Left colon (tissue), 2 donors: ENCODE measurements at places on chromosomes 4 and X. TPM values are rescaled to one million over a fixed set of nuclear protein-coding genes. Genes with fewer than 3 reads are reported as not detected.

- DNase-seq = no peak
Observed at GRCh38 chr4:726235-726787, 20.7 kb downstream of the PCGF3 start.

The EPGN gene
- total RNA-seq = not detected

- no peak for DNase-seq
Observed at GRCh38 chrX:130103605-130104004, 6.7 kb downstream of the ELF4 start.

DNA sequence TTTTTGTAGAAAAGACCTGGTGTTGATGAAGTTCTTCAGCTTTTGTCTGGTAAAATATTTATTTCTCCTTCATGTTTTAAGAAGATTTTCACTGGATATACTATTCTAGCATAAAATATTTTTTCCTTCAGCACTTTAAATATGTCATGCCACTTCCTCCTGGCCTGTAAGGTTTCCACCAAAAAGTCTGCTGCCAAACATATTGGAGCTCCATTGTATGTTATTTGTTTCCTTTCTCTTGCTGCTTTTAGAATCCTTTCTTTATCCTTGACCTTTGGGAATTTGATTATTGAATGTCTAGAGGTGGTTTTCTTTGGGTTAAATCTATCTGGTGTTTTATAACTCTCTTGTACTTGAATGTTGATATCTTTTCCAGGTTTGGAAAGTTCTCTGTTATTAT is 35.6 kb upstream of the NMU start:
- no peak for DNase-seq

DNA sequence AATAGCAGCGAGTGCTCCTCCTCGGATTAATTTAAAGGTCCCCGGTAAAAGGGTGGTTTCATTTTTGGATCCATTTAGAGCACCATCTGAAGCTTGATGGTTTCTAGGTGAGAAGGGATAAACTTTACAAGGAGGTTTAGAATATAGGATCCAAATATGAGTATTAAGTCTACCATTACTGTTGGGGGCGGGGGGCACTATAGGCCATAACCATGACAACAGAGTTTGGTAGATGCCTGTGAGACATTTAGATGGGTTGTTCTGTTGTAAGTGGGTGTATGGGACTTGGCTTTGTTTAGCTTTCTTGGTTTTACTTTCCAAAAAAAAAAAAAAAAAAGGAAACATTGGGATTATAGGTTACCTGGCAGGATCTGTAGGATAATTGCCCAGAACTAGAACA is 92.7 kb downstream of the TENT5D start:
- no peak for DNase-seq

The EDA2R gene
- total RNA-seq = 1.1 TPM

DNA sequence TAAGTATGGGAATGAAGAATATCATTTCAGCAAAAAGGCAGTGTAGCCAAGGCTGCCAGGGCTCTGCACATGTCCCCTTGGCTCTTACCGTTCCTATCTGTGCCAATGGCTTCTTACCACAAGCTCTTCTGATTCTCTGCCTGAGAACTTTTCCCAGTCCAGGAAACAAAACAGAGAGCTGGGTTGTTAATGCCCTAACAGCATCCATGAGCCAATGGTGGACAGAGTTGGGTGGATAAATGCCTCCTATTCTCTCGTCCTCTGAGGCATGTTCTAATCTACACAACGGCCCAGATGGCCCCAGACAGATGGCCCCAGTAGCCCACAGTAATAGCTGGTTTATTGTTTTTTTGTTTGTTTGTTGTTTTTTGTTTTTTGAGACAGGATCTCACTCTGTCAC is 28.0 kb downstream of the SCD5 start:
- DNase-seq = no peak

DNA sequence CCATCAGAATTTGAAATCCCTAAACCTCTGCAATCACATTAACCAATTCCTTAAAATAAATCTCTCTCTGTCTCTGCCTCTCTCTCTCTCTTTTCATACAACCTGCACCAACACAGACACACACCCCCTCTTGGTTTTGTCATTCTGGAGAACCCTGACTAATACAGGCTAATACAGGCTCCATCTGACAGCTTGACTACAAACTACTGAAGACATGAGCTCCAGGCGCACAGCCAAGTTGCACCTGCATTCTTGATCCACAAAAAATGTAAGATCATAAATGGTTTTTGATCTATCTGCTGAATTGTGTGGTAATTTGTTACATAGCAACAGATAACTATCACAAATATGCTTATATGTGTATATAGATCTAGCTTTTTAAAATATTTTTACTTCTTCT is 2414.2 kb downstream of the PCDH7 start:
- no peak for DNase-seq

The ANAPC10 gene
- 11.8 TPM for total RNA-seq

The RTL5 gene
- total RNA-seq = 1.0 TPM

GRCh38 chr4:4256799-4257198 is 8.8 kb upstream of the TMEM128 start:
- no peak for DNase-seq

GRCh38 chrX:34147345-34147744 is 15.2 kb upstream of the FAM47A start:
- no peak for DNase-seq

GRCh38 chrX:40318076-40318475 is 220.3 kb upstream of the BCOR start:
- DNase-seq = no peak

- DNase-seq = no peak
Observed at GRCh38 chrX:101759000-101759399, 99.3 kb upstream of the ARMCX2 start.

The ENPEP gene
- total RNA-seq = 2.0 TPM

DNA sequence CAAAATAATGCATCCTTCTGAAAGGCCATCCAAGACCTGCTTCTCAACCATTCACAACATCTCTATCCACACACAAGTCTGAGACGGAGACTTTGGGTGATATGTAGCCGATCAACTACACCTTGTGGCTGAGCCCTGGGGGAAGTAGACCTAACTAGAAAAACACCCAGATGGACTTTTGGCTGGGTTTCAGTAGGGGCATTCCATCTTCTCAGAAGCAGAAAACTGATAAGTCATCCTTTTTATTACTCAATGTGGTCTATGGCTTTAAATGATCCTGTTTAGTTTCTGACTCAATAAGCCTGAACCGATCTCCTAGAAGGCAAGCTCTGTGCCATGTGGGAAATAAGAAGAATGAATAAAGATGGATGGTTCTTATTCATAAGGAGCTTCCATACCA is 82.5 kb upstream of the AFF2 start:
- DNase-seq = no peak

- DNase-seq = no peak
Observed at GRCh38 chr4:169730564-169730963, 27.2 kb downstream of the HPF1 start.

The HPGDS gene
- 3.3 TPM for total RNA-seq

GRCh38 chrX:2894885-2895292 is 34.2 kb downstream of the ARSD start:
- DNase-seq = no peak

The RASGEF1B gene
- 24.1 TPM for total RNA-seq

The GYG2 gene
- 23.4 TPM for total RNA-seq

DNA sequence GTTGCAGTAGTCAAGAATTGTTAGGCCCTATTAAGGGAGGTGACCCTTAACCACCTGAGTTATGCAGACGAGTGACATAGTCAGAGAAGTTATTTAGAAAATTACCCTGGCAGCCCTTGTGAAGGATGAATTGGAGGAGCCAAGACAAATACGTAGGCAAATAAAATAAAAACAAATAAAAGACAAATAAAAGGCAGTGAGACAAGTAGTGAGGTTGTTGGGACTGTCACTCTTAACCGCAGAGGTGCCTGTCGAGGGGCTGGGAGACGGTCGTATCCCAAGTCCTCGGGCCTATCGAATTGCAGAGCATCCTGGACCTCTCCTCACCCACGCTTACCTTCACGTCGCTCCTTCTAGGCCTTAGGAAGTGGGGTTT is 58.0 kb upstream of the ZC4H2 start:
- DNase-seq = no peak

DNA sequence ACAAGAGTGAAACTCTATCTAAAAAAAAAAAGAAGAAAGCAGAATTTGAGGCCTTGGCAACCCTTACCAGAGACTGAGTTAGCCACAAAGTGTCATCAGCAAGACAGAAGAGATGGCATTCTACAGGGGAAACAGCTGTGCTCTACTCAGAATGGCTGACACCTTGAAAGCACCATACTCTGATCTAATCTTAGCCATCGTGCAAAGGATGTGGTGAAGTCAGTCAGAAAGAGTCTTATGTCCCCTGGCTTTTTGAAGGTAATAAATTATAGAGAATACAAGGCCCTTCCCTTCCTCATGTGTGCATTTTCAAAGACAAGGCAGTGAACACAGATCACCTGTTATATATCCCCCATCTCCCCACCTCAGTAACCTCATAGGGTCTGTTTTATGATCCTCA is 13.2 kb downstream of the CLNK start:
- no peak for DNase-seq

DNA sequence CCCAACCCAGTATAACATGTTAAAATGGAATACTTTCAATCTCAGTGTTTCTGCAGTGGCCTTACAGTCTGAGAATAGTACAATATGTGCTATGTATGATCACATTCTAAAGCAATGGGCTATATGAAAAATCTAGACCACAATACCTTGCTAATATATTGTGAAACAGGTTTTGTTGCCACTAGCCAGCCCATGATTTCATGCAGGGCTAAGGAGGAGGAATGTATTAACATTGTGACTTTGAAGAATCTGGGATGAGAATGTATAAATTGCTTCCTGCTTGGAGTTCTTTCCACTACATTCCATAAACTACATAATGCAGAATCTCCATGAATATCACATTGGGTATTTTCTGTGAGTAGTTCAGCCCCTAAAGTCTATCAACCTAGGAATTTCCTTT is 935.4 kb upstream of the GRIA3 start:
- no peak for DNase-seq

The PAGE5 gene
- total RNA-seq = not detected

DNA sequence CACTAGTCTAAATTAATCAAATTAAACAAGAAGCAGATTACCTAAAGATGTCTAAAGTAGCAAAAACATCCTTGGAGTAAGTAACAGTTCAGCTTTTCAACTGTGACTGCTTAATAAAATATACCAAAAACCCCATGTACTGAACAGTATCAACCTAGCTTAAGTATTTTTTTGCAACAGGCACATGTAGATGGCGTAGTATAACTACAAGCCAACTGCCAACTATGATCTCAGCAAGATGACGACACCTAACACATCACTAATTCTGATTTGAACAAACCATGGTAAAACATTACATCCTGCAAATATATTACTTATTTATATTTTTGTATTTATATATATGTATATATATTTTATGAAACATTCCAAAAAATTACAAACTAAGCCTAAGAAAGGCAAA is 24.5 kb downstream of the DHX15 start:
- DNase-seq = no peak

GRCh38 chrX:101677028-101677427 is 17.4 kb upstream of the ARMCX2 start:
- DNase-seq = no peak

GRCh38 chr4:120829113-120829831 is 93.3 kb downstream of the PRDM5 start:
- DNase-seq = no peak

GRCh38 chr4:146343199-146343598 is 128.9 kb downstream of the REELD1 start:
- no peak for DNase-seq

GRCh38 chr4:129342819-129343408 is 247.0 kb downstream of the C4orf33 start:
- no peak for DNase-seq

DNA sequence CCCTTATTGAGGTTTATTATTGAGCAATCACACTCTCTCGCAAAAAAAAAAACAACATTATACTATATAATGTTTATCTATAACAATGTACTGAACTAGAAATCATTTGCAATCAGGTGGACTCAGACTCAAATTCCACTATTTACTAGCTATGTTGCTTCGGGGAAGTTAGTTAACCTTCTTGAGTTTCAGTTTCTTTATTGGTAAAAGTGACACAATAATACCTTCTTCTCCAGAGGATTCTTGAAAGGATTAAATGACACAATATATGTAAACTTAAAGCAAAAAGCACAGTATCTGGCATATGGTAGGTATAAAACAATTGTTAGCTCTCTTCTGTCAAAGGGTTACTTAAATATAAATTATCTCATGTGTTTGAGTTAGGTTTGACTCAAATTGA is 31.5 kb upstream of the HDAC8 start:
- DNase-seq = no peak

DNA sequence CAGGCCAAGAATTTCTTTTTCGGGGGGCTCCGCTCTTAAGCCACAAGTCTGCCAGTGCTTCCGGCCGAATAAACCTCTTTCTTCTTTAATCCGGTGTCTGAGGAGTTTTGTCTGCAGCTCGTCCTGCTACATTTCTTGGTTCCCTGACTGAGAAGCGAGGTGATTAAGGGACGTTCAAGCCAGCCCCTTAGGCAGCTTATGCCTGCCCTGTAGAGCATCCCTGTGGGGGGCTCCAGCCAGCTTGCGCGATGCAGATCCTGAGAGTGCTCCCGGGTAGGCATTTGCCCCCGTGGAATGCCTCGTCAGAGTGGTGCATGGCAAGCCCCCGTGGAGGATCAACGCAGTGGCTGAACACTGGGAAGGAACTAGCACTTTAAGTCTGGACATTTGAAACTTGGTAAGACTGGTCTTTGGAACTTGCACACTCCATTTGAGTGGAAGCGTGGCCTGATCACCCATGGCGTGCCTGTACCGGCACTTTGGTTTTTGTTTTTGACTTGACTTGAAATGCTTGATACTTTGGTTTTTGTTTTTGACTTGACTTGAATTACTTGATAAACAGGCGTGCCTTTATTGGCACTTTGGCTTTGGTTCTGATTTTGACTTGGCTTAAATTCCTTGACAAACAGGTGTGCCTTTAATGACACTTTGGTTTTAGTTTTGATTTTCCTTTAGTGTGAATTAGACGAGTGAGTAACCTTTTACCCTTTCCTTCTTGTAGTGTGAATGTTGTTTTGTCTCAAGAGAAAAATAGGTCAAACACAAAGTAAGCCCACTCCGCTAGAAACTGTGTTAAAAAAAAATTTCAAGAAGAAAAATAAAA is 6.1 kb downstream of the ACOX3 start:
- no peak for DNase-seq

- DNase-seq = no peak
Observed at GRCh38 chrX:45850197-45850774, 649.6 kb upstream of the DIPK2B start.

The SYP gene
- total RNA-seq = 4.6 TPM
